Mammary epithelial cell (primary cell): ENCODE measurements at places on chromosomes 11 and 22. TPM values are rescaled to one million over a fixed set of nuclear protein-coding genes. Genes with fewer than 3 reads are reported as not detected.

GRCh38 chr11:70535191-70535971, 137.1 kb downstream of the CTTN start:
- no peak for DNase-seq

INS gene
- not detected for total RNA-seq

TMEM45B gene
- total RNA-seq = 0.17 TPM

DNA sequence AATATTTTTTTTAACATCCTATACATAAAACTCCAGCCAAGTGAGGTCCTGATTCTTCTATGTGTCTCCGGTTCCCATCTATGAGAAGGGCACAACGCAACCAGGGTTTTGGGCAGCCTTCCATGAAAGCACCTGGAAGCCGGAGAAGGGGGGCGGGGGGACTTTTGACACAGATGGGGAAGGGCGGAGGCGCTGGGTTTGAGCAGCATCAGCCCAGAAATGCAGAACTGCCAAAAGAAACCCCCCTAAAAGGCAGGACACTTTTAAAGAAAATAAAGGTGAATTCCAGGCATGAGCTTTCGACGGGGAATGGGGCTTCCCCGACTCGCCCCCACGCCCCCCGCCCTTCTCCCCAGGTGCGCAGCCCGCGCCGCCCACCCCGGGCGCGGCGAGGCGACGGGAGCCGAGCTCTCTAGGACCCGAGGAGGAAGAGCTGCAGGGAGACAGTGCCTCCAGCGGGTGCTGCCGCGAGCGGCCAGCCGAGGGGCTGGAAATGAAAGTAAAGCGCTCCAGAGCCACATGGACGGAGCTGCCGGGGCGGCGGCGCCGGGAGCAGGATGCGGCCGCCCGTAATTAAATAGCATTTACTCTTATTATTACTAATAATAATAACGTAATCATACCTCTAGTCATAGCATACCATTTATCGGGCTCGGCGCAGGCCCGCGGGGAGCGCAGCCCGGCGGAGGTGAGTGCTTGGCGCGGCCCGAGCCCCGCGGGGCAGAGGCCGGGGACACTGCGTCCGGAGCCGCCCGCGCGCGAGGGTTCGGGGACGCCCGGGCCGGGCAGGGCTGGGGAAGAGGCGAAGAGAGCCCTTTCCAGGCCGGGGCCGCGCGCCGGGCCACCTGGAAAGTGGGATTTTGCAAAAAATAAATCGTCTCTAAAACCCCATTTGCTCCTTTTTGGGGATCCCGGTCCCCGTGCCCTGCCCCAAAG, at the start of gene ZC3H7B:
Gene ZC3H7B, plus strand, starts transcription at position 441 of the 936 bp plus-strand sequence. CDS start 19,136 bp downstream, outside the sequence.
- DNase-seq = peak; percentile 80

GRCh38 chr22:41742918-41743317, 43.6 kb downstream of the MEI1 start:
- DNase-seq = no peak
